Fibroblast of villous mesenchyme (primary cell): ENCODE measurements at places on chromosomes 7 and 10. TPM values are rescaled to one million over a fixed set of nuclear protein-coding genes. Genes with fewer than 3 reads are reported as not detected.
A peak's percentile ranks its signal among the peaks of the same experiment; 100 is the strongest.

Gene LGI1
- not detected in 2 replicates for total RNA-seq

Gene PROSER2
- total RNA-seq: 1.9 and 3.9 TPM in 2 replicates

DNA sequence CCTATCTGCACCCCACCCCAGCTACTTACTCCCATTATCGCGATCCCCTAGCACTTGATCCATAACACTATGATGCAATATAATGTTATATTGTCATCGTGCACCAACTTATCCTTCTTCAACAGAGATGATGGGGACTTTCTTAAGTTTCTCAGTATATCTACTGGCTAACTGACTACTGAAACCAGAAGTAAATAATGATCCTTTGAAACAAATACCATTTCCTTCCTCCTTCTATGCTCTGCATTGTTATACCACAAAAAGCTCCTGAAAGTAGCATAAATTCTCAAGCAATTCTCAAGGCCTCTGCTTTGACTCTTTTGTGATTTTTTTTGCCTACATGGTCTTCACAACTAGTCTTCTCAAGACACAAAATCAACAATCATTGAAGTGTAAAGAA is 68.9 kb downstream of the HTR7 start:
- DNase-seq: no peak

DNA sequence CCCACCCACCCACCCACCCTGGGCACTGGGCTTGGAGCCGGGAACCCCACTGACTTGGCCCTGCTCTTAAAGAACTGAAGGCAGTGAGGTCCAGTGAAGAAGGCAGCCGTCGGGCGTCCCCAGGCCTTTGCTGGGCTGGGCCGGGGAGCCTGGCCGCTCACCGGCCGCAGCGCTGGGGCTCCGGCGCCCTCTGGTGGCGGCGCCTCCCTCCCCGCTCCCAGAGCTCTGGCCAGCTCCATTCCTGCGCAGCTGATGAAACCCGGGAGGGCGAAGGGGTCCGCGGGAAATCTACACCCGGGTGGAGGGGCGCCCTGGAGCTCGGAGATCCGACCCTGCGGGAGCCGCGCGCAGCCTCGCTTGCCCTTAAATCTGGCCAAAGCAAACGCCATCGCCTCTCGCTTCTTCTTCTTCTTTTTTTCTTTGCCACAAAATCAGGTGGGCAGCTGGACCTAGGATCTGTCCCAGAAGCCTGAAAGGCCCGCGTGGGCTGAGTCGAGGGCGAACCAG is 1.7 kb upstream of the CXCL12 start:
- peak; percentile 37 for DNase-seq

GRCh38 chr7:84948634-84949033 is 238.2 kb downstream of the SEMA3D start:
- peak; percentile 45 for DNase-seq

GRCh38 chr7:37815671-37816371 is 32.6 kb upstream of the NME8 start:
- no peak for DNase-seq

GRCh38 chr10:10517866-10518265 is 499.8 kb upstream of the CELF2 start:
- no peak for DNase-seq

DNA sequence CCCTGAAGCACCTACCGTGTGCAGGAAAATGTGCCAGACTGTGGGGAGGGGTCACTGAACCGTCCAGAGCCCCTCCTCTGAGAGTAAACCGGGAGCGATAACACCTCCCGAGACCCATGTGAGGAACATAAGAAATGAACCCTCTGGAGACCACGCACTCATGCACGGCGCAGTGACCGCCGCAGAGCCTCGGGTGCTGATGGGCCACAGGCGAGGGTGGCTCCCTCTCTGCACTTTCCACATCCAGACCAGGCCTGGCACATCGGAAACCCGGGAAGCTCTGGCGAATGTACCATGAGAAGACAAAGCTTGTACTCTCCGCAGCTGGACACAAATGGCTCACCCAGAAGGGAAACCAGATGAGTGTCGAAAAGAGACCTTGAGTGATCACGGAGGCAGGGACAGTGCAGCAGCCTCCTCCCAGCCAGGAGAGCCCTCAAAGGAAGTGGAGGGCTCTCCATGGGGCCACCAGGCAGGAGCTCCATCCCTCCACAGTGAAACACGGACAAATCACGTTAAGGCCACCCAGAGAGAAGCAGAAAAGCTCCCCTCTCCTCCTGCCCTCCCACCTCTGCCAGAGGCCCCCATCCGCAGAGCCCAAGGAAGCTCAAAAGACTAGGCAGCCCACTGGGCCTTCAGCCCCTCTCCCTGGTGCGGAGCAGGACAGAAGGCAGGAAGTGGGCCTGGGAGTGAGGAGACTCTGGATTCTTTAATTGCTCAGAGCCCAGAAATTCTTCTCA is 178.1 kb upstream of the PPP2R2D start:
- DNase-seq: no peak
